CD4-positive, alpha-beta T cell treated with Interleukin-10 for 1 hour (primary cell): ENCODE measurements at places on chromosomes 2 and 18.

DNA sequence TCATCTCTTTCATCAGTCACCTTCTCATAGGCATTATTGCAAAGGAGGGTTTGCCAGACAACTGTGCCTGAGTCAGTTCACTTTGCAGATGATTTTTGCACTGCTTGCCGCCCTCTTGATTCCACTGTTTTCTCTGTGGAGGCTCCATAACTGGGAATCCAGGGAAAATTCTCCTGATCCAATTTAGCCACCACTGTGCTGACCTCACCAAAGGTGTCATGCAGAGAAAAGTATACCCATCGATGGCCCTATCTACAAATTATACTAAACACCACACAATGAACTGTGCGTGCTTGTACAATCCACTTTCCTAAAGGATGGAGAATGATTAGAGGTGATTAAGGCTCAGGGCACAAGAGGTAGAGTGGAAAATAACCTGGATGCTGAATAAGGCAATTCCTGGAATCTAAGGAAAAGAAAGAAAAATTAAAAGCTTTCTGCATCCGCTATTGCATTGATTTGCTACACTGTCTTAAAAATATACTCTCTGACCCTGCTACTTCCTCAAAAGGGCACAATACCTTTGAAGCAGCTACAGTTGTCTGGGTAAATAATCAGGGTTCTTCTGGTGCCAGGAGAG, 409.4 kb downstream of the RIT2 start:
- no peak for DNase-seq

GRCh38 chr2:46847185-46847710, 68.4 kb downstream of the MCFD2 start:
- no peak for DNase-seq

GRCh38 chr2:102672107-102672776, 52.9 kb downstream of the SLC9A2 start:
- no peak for DNase-seq

- DNase-seq: no peak
Measured at GRCh38 chr2:152626911-152627339, 90.3 kb downstream of the PRPF40A start.
